Activated CD8-positive, alpha-beta memory T cell treated with anti-CD3 and anti-CD28 coated beads for 4 hours (primary cell): ENCODE measurements at places on chromosomes 4 and X.

DNA sequence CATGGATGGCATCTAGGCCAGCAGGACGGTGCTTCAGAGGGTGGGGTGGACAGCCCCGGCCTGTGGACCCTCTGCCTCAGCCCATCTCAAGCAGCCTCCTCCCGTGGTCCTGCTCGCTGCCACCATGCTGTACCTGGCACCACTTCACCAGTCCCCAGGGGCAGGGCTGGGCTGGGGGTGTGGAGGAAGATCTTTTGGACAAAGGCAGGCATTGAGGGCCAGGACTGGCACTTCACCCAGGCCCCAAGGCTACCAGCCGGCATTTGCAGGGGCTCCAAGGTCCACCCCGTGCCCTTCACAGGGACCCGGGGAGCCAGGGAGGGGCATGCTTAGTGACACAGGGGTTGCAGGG lies 713 bp downstream of the PLXNB3 start:
- DNase-seq = no peak

- no peak for DNase-seq
Measured at GRCh38 chrX:150167482-150168324, 195.4 kb upstream of the MAMLD1 start.

DNA sequence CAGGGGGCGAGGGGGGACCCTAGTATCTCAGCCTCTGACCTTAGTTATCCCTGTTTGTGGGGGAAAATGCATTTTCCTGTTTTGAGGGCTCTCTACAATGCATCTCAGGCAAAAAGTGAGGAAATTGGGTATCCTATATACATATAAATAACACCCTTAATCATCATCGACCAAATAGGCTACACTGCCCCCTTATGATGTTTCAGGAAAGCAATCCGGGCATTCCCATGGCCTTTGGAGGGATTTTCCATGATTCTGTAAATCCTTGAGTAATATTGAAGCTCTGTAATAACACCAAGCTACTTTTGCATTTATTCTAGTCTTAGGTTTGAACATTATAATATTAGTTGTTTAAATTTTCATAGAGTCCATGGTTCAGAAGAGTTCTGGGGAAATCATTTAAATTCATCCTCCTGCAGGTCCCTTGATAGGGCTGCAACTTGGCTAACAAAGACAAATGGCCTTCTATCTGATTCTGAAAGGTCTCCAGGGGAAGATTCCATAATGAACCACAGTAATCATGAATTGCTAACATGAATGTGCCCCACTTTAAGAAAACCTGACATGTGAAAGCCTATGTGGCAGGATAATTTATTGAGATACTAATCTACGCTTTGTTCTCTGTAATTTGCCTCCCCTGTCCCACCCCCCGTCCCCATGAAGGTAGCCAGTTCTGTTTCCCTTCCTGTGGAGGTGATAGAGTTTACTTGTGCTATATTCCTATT lies 91.5 kb upstream of the SCOC start:
- DNase-seq = no peak

DNA sequence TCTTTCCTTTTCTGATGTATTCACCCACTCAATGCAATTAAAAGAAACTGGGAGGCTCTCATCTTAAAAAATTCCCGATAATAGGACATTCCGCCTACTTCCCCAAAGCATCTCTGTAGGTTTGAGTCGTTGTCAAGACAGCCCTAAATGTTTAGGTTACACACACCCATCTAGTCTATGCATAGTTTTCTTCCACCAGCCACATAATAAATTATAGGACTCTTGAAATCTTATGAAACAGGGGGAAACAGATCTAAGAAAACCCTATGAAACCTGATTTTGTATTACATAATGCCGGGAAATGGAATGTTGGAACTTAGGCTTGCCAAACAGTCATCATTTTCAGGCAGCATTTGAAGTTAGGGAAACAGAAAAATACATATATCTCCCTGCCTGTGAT lies 150.0 kb downstream of the PRKX start:
- no peak for DNase-seq

GRCh38 chrX:105697984-105698781 lies 124.2 kb upstream of the NRK start:
- no peak for DNase-seq

GRCh38 chrX:68396953-68397352 lies 36.3 kb downstream of the OPHN1 start:
- no peak for DNase-seq

- DNase-seq = no peak
Measured at GRCh38 chr4:108398316-108398715, 222.1 kb upstream of the RPL34 start.

- DNase-seq = no peak
Measured at GRCh38 chrX:128599632-128600031, 547.4 kb upstream of the ACTRT1 start.

GRCh38 chr4:166972071-166972470 lies 262.2 kb downstream of the SPOCK3 start:
- no peak for DNase-seq

DNA sequence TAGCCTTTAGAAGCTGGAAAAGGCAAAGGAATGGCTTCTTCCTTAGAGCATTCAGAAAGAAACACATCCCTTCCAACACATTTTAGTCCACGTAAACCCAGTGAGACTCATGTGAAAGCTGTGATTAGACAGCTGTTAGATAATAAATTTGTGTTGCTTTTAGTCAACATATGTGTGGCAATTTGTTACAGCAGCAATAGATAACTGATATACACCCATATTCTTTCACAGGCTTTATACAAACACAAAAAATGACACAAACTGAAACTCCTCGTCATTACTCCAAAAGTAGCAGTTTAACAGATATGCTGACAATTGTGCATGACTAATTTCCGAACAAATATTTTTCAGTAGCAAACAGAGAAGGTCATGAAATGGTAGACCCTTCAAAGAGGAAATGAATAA lies 65.3 kb downstream of the ANTXR2 start:
- DNase-seq = no peak

DNA sequence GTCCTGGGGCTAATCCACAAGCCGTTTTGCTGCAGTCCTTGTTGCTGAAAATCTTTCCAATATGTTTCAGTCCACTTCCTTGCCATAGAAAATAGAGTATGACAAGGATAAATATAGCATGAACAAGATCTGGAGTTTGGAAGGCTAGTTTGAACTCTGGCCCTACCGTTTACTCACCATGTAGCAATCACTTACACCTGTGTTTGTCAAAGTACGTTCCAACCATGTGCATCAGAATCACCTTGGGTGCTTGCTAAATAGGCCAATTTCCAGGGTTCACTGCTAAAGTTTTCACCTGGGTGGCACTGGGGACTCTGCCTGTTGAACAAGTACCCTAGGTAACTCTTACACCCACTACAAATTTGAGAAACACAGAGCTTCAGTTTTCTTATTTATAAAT lies 188.9 kb downstream of the ENOX2 start:
- DNase-seq = no peak

- no peak for DNase-seq
Measured at GRCh38 chr4:110737931-110738330, 115.1 kb upstream of the PITX2 start.

GRCh38 chr4:42282081-42282901 lies 115.0 kb upstream of the SHISA3 start:
- DNase-seq = no peak

DNA sequence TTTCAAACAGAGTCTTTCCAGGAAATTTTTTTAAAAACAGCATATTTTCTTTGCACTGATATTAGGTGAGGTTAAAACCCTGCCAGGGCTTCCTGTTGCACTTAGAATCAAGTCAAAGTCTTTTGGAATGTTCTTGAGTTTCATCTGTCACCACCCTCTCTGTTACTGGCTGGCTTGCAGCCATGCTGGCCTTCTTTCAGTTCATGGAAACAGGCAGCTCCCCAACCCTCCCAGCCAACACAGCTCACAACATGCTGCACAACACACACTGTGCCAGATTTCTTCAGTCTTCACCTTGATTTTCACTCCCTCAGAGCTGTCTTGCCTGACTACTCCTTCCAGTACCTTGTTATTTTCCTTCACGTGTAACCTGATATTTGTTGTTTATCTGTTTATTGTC lies 129.5 kb downstream of the KCNIP4 start:
- no peak for DNase-seq

- DNase-seq = no peak
Measured at GRCh38 chr4:143625632-143626031, 74.8 kb downstream of the FREM3 start.

GRCh38 chr4:139986106-139986505 lies 167.9 kb downstream of the MAML3 start:
- DNase-seq = no peak

DNA sequence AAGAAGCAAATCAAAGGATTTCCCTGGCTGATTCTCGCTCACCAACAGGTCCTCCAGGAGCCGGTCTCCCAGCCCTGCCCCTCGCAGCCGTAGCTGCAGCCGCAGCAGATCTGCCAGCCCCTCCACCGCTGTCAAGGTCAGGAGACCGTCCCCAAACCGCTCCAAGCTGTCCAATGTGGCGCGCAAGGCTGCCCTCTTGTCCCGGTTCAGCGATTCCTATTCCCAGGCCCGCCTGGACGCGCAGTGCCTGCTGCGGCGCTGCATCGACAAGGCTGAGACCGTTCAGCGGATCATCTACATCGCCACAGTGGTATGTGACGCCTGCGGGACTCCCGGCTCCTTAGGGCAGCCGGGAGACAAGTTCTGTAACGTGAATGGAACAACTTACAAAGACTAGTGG lies 25.6 kb downstream of the SPATA18 start:
- no peak for DNase-seq

- DNase-seq = no peak
Measured at GRCh38 chr4:177393236-177393635, 49.0 kb downstream of the AGA start.

- no peak for DNase-seq
Measured at GRCh38 chr4:61522312-61522711, 322.2 kb downstream of the ADGRL3 start.

DNA sequence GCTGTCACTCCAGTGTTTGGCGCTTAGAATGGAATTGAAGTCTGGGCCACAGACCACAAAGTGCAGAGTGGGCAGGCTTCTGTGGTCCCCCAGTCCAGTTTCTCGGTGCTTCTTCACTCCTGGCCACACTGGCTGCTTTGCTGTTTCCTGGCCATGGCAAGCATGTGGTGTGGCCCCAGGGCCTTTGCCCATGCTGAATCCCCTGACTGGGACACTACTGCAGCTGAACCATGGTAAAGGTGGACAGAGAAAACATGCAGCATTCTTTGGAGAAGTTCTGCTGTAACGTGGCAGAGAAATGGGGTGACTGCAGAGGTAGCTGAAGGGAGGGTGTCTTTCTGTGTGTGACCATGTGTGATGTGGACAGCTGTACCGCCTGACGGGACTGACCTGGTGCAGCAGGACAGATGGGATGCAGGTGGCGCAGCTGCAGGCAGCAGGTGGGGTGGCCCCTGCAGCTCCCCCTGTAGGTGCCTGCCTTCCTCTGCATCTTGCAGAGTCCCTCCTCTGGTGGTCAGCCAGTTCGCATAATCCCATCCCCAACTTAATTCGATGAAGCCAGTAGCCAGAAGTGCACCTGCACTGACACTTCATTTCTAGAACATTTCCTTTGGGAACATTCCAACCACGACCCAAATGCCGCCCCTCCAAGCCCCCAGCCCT lies 13.2 kb upstream of the S100P start:
- no peak for DNase-seq

GRCh38 chrX:78327370-78328086 lies at the start of gene CYSLTR1:
TSS of gene CYSLTR1 (minus strand) at chrX:78327611. CDS start at chrX:78273746, 53,865 bp downstream.
- no peak for DNase-seq

- no peak for DNase-seq
Measured at GRCh38 chrX:153003981-153004380, 10.1 kb upstream of the PNMA5 start.

- DNase-seq = no peak
Measured at GRCh38 chrX:154602766-154603437, 16.2 kb downstream of the CTAG1B start.

DNA sequence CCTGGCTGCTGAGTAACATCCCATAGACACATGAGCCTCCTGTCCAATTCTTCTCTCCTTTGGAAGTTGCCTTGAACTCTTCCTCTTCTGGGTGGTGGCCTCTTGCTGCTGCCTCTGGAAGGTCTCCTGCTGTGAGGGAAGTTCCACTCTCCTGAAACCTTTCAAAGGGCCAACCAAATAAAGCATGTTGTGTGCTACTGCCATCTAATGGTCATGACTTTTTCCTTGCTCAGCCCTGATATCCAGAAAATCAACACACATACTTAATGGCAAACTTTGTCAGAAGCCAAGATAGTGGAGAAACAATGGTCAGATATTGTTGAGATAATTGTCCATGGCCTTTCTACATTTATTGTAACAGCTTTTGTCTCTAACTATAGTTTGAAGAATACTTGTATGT lies 19.1 kb upstream of the ZXDA start:
- no peak for DNase-seq

GRCh38 chr4:69816236-69816635 lies 43.7 kb downstream of the SULT1E1 start:
- DNase-seq = no peak

GRCh38 chr4:164815711-164816110 lies 61.3 kb upstream of the APELA start:
- DNase-seq = no peak

- DNase-seq = no peak
Measured at GRCh38 chrX:117996918-117997480, 119.6 kb downstream of the KLHL13 start.

GRCh38 chr4:126604268-126604867 lies 1028.4 kb upstream of the INTU start:
- no peak for DNase-seq

DNA sequence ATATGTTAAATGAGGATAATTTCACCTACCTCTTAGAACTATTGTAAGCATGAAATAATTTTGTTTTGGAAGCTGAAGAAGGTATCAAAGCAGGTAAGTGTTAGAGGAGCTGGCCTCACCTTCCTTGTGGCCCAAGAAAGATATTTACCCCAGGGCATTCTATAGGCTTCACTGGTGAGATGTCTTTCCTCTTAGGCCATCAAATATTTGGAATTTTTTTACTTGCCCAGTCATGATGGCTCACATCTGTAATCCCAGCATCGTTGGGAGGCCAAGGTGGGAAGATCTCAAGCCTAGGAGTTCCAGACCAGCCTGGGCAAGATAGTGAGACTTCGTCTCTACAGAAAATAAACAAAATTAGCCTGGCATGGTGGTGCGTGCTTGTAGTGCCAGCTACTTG lies 6.1 kb upstream of the SMS start:
- DNase-seq = no peak

DNA sequence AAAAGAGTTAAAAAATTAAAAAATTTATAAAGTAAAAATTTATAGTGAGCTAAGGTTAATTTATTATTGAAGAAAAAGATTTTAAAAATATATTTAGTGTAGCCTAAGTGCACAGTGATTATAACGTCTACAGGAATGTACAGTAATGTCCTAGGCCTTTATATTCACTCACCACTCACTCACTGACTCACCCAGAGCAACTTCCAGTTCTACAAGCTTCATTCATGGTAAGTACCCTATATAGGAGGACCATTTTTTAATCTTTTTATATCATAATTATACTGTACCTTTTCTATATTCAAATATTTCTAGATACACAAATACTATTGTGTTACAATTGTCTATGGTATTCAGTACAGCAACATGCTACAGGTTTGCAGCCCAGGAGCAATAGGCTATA lies 1623.2 kb downstream of the RPA4 start:
- no peak for DNase-seq

- DNase-seq = no peak
Measured at GRCh38 chr4:146959692-146960091, 14.0 kb upstream of the TTC29 start.
